ENCODE measurements at places on chromosomes 2 and 18.

DNA sequence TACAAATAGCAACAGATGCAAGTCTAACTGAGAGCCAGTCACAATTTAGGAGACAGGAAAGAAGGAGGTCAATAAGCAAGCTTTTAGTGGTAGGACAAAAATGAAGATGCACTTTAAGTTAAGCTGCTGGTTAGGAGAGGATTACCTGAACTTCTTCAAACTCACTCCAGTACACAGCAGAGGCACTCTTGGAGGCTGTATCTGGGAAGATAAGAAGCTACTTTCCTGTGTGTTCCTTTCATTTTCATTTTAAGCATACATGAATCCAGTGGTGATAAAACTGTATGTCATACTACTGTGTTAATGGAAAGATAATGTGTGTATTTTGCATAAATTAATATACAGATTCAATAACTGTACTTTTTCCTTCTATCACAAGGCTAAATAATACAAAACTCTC is 49.6 kb downstream of the HYCC2 start:
- no peak for DNase-seq

- no peak for DNase-seq
Observed at GRCh38 chr2:173086518-173087213, 11.0 kb downstream of the MAP3K20 start.

GRCh38 chr18:3265564-3266033 is 3.7 kb downstream of the MYL12B start:
- no peak for DNase-seq

- DNase-seq: no peak
Observed at GRCh38 chr2:158392687-158393086, 63.9 kb downstream of the CCDC148 start.

GRCh38 chr2:221077251-221077650 is 494.9 kb downstream of the EPHA4 start:
- DNase-seq: no peak

DNA sequence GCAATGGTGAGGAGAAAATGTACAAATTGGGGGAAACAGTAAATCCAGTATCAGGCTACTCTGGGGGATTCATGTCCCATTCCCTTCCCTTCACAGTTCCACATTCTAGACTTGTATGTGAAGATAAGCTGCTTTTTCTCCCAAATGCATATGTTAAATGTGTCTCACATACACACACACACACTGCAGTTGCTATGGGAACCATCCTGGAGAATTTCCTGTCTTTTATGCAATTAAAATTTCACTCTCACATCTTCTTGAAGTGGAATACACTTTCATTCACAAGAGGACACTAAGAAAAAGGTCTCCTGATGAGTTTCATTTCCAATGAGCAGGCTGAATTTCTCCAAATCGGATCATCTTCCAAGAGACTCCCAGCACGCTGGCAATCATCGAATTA is 366.0 kb downstream of the LRATD1 start:
- DNase-seq: no peak

DNA sequence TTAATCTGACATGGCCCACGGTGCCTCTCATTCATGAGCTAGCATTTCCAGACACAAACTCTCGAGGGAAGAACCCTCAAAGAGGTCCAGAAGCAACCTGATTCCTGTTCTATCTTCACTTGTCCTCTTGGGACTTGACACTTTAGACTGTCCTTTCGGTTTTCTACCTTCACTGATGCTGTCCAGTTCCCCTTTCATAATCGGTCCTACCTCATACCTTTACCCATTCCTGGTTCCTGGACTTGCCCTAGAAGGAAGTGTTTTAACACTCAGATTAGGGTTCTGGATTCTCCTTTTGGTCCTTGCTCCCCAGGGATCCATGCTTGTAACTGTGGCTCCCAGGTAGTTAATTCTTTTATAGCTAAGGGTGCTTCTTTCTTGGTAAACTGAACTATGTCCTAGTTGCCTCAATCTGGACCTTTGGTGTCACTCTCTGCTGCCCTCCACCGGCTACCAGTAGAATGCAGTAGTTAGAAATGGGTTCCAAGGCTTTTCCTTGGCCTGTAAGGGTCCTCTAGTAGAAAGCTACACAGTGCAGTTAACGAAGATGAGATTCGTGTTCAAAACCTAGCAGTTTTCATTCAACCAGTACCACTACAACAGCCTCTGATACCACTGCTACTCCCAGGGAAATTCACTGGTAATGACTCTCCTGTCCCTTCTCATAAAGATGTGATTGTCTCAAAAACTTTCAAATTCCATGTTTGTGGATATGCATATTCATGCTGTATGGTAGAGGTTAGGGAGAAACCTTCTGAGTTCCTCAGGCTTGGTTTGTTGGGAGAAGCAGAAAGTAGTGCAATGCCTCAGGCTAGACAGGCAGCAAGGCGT is 178.1 kb upstream of the CYP26B1 start:
- no peak for DNase-seq

GRCh38 chr2:53381271-53381670 is 386.3 kb upstream of the CHAC2 start:
- no peak for DNase-seq

DNA sequence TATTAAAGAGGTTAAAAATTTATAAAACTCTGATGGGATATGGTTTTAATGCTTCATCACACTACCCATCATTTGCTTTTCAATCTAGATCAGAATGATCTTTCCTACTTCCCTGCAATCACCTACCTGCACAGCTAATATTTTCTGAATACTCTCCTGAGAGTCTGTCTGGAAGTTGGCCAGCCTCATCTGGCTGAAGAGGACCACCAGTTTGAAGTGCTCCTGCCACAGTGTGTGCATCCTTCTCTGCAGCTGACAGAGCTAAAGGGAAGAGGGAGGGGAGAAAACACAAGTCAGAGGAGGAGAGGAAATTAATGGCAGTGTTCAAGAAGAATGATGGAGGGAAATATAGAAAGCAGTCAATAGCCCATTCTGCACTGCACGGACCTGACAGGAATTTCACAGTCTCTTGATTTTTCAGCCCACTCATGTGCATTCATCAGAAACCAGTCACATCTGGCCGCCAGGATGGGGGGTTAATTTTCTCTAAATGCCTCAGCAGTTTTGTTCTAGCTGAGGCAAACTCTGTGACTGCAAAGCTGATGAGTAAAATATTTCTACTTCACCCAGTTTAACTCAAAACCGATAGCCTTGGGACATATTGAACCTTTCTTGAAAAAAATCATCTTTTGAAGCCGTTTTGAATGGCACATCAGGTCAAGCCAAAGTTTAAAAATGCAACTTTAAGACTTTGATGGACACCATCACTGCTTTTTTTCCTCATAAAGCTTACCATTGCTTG is 201.8 kb upstream of the KLHL14 start:
- DNase-seq: no peak

DNA sequence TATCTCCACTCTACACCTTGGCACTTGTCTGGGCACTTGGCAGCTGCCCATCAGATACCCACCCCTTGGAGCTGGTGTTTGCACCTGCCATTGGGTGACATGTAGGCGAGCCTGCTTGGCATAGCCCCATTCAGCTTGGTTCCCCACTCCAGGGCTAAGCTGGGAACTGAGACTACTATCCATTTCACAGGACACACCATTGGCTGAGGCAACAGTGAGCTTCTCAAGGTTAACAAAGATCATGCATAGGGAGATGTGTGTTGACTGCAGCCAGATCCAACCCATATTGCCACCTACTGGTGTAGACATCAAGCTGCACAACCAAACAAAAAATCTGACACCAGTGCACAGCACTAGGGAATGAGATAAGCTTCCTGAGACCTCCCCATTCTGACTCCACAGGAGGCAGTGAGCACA is 1389.8 kb upstream of the TMEFF2 start:
- no peak for DNase-seq

DNA sequence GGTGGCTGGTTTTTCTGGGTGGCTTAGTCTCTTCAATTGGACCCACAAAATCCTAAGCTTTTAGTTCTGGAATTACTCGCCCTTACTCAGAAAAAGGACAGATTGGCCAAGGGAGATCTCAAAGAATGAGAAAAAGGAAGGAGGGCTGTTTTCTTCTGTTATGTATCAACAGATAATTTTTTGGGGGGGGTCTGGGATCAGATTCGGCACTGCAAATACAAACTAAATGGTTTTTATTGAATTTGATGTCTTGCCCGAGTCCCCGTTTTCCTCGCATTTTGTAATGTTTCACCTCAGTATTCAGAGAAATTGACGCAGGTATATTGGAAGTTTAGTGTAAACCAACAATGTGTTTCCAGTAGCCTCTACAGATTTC is 762 bp downstream of the YIPF4 start:
- no peak for DNase-seq

GRCh38 chr18:25349926-25350487 is 2.0 kb downstream of the ZNF521 start:
- DNase-seq: no peak

GRCh38 chr2:127220768-127221527 is 849 bp upstream of the CYP27C1 start:
- DNase-seq: no peak

DNA sequence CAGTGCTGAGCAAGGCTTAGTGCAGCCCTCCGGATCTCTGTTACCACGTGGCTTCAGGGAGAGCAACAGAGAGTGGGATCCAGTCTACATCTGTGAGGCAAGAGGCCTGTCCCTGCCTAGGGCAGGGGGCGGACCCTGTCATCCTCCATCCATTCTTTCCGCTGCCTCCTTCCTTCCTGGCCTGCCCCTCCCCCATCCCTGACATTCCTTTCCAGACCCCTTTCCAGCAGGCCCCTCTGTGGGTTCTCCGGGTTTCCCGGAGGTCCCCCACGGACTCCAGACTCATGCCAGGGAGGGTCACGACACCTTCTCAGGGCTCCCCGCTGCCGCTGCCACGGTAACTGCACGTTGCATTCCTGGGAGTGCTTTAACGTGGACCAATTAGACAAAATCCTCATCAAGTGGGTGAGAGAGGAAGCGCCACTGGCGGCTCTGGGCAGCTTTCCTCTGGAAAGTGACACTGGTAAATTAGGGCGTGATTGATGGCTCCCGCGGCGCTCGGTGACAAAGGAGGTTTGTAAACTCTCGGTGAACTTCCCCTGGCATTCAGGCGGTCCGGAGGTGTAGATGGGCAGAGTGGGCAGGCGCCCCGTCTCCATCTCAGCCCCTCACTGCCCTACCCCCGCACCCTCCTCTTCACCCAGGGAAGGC is 11.4 kb downstream of the ATOH8 start:
- DNase-seq: no peak

DNA sequence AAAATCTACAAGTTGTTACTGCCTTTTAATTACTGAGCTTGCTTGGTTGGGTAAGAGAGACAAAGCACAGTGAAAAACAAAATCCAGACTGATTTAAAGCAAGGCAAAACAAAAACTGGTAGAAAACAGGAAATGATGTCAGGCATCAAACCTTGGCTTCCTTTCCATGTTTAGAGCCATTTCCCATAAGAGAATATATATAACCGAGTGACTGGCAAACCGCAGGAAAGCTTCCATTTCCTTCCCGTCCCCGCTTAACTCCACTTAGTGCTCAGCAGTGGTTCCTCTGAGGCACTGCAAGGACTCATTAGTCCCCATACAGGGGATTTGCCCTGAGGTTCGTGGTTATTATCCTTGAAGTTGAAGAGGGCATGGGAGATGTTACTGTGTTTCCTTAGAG is 446.3 kb downstream of the LPIN1 start:
- DNase-seq: no peak

DNA sequence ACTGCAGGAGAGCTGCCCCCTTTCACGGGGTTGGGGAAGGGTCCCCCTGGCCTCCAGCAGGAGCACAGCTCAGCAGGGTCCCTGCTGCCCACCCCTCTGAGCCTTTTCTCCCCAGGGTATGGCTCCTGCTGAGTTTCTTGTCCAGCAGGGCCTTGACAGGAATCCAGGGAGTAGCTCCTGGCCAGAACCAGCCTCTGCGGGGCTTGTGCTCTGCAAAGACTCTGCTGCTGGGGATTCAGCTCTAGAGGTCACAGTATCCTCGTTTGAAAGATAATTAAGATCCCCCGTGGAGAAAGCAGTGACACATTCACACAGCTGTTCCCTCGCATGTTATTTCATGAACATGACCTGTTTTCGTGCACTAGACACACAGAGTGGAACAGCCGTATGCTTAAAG is 21.2 kb downstream of the FOSL2 start:
- DNase-seq: no peak

- DNase-seq: no peak
Observed at GRCh38 chr18:55100817-55101457, 141.7 kb upstream of the CCDC68 start.

DNA sequence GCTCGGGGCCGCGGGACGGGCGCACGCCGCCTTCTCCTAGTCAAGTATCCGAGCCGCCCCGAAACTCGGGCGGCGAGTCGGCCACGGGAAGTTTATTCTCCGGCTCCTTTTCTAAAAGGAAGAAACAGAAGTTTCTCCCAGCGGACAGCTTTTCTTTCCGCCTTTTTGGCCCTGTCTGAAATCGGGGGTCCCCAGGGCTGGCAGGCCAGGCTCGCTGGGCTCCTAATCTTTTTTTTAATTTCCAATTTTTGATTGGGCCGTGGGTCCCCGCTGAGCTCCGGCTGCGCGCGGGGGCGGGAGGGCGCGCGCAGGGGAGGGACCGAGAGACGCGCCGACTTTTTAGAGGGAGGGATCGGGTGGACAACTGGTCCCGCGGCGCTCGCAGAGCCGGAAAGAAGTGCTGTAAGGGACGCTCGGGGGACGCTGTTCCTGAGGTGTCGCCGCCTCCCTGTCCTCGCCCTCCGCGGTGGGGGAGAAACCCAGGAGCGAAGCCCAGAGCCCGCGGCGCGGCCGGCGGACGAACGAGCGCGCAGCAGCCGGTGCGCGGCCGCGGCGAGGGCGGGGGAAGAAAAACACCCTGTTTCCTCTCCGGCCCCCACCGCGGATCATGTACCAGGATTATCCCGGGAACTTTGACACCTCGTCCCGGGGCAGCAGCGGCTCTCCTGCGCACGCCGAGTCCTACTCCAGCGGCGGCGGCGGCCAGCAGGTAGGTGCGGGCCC is 617 bp downstream of the FOSL2 start:
- peak; percentile 40 for DNase-seq

DNA sequence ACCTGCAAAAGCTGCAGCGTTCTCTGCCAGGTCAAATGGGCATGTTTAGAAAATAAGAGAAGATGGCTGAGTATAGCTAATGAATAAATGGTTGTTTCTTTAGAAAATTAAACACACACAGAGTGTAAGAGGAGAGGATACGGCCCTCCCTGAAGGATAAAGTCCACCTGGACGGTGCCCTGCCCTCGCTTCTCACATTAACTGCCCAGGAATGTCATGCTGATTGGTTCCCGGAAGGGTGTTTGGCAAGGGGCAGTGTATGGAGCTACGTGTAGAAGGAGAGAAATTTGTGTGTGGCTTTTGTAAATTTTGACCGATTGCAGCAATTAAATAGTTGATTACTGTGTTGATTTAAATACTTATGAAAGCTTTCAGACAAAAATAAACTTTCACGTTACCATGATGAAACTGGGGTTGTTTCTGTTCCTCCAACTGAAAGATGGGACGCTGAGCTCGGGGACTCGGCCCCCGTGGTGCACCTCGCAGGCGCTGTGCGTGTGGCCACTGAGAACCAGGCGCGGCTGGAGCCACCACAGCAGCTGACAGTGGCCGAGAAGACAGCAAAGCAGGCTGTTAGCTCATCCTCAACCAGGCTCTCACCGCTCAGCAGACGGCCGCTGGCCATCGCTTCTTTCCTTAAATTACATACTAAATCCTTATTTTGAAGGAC is 22.7 kb downstream of the MPPE1 start:
- no peak for DNase-seq
